ENCODE measurements at places on chromosomes 3 and 15. TPM values are rescaled to one million over a fixed set of nuclear protein-coding genes. Genes with fewer than 3 reads are reported as not detected.

DNA sequence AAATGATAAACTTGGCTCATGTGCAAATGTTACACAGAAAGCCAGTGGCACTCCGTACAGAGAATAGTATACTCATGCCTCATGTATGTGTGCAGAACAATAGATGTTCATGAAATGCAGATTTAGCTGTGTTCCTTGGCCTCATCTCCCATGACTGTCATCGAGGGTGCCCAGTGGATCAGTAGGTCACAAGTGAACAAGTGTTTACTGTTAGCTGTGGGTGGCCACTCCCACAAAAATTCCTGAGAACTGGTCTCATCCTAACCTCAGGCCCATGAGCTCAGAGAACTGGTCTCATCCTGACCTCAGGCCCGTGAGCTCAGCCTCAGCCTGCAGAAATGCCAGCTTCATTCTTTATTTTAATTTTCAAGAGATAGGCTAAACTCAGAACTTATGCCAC lies 124.1 kb downstream of the GADL1 start:
- no peak for DNase-seq

DNA sequence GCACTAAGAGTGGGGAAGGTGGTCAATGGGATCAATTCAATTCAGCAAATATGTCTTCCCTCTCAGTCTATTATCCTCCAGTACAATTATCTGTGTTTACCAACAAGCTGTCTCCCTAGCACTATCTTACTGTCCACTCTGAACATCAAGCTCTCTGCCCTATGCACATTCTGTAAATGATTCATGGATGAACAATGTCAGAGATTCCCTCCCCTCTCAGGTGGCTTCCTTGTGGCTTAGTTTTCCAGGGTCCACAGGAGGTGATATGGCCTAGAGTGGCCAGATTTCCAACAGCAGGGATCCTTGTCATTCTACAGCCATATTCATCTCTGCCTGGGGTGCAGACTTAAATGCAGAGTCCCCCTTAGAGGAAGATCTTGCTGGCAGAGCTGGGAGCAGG lies 225.1 kb downstream of the UACA start:
- DNase-seq, result no peak

DNA sequence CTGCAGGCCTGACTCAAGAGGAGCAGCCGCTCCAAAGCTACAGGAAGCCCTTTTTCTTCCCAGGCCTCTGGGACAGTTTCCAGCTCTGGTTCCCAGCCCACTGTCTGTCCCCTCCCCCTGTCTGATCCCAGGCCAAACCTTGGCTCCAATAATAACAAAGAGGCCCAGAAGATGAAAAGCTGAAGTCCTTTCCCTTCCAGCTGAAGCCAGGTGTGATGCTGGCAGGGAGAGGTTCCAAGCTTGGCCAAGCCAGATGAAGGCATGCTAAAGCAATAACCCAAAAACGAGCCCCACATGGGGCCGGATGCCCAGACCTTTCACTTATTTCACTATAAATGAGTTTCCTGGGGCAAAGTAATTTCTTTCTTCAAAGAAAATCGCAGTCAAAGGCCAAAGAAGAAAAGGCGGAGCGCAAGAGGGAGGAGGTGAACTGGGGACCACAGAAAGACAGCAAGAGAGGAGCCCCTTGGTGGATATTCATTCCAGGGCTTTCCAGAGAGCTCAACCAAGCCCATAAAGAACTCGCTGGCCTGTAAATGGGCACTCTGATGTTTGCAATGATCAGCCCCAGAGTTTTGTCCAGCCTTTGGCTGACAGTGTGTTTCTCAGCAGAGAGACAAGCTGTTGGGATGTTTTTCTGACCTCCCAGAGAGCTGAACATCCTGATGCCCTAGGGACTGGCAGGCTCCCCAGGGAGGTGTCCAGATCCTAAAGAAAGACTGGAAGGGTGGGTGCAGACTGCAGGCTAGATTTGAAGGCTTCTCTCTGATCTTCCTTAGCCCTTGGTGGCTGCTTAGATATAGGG lies 157.6 kb downstream of the UACA start:
- peak; percentile 64 for DNase-seq

DNA sequence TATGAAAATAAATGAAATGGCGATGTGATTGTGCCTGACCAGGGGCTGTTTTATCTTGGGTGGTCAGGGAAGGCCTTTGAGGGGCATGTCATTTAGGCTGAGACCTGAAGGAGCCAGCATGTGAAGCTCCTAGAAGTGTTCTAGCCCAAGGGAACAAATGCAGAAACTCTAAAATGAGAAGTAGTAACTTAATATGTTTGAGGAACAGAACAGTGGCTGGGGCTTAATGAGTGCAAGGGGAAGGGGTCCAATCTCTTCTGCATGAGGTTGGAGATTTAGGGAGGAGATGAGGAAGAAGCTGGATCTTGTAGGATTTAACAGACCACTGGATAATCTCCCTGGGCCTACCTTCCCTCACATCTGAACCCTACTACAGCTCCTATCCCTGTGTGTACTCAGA lies 110.5 kb downstream of the AKAP13 start:
- no peak for DNase-seq

DNA sequence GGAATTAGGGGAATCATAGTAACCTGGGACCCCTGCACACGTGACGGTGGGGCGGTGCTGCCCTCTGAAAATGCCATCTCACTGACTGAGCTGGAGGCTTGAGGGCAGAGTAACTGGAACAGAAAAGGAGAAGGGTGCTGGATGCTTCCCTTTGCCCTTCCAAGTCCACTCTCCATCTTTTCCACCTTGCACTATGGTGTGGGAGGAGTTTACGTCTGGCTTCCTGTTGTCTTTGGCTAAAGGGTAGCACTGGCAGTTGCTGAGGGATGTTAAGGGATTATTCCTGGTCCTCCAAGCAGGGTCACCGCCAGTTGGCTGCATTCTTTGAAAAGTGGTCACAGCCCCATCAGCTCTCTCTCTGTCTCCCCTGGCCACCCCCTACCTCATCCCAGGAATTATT lies 129.4 kb upstream of the SNTN start:
- no peak for DNase-seq

GRCh38 chr15:71785996-71786395 lies 24.4 kb upstream of the NR2E3 start:
- DNase-seq, result no peak

TASOR gene
- total RNA-seq, result 16.3 TPM

DNA sequence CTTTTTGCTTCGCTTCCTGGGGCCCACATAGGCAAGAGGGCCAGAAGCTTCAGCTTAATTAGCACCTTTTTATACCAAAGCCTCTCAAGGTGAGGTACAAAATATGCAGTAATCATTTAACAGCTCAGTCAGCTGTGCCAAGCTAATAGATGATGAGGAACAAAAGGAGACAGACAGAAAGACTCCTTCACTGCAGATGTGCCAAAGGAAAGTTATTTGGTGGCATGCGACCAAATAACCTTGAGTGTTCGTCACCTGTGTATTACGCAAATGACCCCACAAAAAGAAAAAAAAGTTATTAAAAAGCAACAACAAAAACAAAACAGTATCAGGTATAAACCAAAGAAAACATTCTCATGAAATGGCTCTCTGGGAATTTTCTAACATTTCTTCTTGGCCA lies 325.8 kb upstream of the IGF1R start:
- DNase-seq, result no peak

All from left lobe of liver (tissue), 2 donors.